ENCODE measurements at places on chromosomes 7 and 10.

GRCh38 chr10:6840766-6841165 lies 260.7 kb upstream of the PRKCQ start:
- DNase-seq, result no peak

DNA sequence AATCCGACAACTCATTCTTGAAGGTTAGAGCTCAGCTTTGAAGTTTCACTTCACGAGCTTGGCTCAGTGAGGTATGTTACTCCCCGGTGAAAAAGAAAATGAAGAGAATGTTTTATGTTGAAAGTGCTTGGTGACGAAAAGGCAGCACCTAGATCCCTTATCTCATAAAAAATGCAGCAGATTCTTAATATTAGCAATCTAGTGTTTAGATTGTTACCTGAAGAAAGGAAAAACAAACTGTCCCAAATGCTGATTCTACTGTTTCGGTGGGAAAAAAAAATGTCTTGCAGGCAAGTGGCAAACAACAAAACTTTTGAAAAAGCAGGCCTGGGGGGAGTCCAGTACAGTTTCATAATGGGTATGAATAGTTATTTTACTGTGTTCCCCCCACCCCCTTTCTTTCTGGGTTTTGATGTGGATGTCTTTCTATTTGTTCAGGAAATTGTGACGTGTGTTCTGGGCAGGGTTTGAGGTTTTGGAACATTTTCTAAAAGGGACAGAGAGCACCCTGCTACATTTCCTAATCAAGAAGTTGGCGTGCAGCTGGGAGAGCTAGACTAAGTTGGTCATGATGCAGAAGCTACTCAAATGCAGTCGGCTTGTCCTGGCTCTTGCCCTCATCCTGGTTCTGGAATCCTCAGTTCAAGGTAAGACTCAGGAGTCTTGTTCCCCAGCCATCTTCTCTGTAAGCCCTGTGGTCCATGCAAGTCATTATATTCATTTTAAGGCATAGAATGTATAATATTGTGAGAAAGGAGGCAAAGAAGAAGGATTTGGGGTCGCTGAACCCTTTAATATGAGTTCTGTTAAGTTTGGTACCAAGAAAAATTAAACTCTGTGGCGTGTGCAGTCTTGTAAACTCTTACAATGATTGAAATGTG lies at the start of gene SRGN:
TSS of gene SRGN (plus strand) at position 514 of the 881 bp plus-strand sequence. CDS start at position 569, 55 bp downstream.
- peak; percentile 53 for DNase-seq

DNA sequence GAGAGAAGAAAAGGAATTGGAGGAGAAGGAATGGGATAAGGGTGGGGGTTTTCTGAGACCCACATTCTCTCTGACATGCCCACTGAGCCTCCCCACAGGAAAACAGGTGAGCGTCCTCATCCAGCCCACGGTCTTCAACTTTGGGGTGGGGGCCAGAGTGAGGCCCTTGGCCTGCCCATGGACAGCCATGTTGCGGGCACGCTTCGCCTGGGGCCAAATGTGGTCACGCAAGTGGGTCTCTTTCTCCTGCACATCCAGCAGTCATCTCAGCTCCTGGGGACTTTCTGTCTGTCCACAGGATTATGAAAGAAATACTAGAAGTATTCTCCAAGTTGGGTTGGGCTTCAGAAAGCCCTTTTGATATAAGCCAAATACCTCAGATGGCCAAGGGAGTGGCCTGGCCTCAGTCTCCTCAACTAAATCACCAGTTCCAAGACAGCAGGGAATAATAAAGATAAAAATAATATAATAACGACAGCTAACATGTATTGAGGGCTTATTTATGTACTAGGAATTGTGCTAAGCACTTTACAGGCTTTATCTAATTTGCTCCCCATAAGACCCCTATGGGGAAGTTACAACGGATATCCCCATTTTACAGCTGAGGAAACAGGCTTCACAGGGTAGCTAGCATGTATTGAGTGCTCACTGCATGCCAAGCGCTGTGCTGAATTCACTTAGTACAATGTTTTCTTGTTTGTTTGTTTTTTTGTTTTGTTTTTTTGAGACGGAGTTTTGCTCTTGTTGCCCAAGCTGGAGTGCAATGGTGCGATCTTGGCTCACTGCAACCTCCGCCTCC lies 57.2 kb upstream of the LBX1 start:
- no peak for DNase-seq

DNA sequence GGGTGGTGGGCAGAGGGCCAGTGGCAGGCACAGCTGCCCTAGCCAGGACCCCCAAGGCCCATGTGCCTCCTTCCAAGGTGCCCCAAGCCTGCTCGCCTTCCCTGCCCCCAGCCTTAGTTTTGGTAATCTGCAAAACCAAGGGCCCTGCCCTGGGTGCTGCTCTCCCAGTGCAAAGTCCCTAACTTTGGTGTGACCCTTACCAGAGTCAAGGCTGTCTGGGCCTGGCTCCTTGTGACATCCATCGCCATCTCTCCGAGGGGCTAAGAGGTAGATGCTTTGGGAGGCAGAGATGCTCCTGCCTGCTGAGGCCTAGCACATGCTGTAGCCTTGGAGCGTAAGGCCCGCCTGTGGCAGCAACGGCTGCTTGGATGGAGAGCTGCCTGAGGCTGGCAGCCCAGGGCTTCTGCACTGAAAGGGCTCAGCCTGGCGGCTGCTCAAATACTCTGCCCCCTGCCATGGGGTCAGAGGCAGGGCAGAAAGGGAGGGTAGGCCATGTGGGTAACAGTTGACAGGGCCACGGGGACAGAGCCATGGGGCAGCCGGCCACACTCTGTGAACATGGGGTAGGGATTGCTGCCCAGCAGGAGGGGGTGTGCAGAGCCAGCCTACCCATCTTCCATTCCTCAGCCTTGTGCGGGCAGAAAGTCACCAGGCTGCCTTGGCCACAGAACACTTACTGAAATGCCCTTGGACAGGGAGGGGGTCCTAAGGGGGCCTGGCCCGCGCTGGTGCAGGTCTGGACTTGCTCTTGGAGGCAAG lies 17.9 kb upstream of the MYL7 start:
- no peak for DNase-seq

GRCh38 chr7:11252705-11253272 lies 279.1 kb downstream of the PHF14 start:
- no peak for DNase-seq

GRCh38 chr10:73843261-73843660 lies 31.1 kb downstream of the CAMK2G start:
- DNase-seq, result no peak

DNA sequence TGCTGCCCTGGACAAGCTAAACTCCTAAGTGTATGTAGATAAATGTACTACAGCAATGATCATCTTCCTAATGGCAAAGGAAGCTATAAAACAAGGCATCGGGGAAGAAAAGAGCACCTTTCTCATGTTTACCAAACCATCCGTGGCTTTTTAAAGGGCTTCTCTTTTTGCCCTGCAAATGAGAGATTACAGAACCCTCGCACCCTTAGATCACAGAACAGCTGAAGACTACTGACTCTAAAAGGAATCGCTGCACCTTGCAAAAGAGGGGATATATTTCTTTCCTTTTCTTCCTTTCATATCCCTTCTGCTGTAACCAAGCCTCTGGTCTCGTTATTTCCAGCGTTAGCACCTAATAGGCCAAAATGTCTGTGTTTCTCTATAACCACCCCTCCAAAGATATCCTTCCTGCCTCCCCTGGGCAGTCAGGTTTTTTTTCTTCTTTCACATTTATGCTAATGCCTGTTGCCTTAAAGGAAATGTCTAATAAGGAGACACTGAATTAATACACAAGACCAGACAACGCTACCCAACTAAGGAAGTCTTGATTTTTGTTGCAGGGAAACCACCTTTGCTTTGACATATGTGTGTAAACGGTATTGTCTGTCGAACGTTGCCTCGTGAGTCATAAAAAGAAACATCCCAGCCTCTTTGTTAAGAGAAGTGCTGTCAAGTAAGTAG lies 10.5 kb downstream of the ST8SIA6 start:
- DNase-seq, result no peak

DNA sequence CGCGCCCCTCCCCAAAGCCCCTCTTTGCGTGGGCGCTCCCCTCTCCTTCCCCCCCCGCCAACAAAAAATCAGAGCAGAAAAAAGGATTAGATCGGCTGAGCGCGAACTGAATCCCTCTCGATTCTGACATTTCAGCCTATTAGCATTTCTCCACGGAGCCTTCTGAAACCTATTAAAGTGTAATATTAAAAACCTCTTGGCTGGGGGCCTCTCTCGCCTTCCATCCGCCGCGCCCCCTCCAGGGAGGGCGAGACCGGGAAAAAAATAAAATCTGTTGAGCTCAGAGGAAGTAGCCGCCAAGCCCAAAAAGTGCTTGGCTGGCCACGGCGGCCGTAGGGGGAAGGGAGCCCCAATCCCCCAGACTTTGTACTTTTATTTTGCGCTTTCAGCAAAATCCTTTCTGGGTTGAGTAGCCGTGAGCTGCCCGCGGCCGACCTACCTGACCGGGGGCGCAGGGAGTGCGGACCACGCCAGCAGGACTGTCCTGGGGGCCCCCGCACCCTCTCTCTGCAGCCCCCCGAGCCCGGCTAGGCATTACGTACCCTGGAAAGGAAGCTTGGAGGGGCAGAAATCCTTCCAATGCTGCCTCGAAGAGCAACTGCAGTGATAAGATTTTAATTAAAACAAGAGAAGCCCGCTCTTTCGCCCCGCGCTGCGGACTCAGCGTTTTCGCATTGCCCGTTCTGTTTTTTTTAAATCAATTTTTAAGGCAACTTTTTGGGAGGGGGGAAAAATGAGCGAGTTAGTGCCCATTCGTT lies 1.3 kb upstream of the TNRC18 start:
- DNase-seq, result no peak

DNA sequence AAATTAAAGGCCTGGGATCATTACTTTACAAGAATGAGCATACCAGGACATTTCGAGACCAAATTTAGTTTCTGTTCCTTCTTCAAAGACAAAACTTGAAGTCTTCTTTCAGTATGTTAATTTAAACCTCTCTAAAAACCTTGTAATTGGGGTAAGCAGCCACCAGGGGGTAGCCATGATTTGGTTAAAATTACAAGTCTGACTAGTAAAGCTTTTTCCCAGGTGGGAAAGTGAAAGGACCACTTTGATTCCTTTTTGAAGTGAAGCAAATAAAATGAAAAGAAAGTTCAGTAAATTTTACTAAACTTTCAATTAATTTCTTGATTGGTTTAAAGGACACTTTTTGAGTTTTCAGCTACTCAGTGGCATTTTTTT lies 294.3 kb downstream of the BBS9 start:
- DNase-seq, result no peak

DNA sequence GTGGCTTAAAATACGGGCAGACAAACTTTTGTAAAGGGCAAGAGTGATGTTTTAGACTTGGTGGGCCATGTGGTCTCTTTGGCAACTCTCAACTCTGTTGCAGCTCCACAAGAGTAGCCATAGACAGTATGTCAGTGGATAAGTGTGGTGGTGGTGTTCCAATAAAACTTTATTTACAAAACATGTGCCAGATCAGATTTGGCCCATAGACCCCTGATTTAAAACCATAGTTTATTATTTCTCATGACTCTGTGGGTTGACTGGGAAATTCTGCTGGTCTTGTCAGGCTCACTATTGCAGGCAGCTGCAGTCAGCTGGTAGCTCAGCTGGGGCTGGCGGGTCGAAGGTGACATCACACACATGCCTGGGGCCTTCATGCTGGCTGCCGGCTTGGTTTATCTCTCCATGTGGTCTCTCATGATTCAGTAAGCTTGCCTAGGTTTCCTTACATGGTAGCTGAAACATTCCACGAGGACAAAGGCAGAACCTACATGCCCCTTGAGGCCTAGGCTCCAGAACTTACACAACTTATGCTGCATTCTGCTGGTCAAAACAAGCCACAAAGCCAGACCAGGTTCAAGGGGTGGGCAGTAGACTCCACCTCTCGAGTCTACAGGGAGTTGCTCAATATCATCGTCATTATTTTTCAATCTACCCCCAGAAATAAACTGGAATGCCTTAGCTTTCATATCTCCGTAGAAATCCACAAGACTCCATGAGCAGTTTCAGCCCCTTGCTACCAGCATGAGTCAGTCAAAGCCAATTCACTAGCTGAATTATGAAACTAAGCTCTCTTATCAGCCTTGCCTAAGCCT lies 245.7 kb downstream of the WDR11 start:
- DNase-seq, result no peak

- DNase-seq, result no peak
Observed at GRCh38 chr10:133141958-133142340, 18.1 kb upstream of the KNDC1 start.

- DNase-seq, result no peak
Observed at GRCh38 chr7:123437447-123437995, 96.9 kb downstream of the IQUB start.

DNA sequence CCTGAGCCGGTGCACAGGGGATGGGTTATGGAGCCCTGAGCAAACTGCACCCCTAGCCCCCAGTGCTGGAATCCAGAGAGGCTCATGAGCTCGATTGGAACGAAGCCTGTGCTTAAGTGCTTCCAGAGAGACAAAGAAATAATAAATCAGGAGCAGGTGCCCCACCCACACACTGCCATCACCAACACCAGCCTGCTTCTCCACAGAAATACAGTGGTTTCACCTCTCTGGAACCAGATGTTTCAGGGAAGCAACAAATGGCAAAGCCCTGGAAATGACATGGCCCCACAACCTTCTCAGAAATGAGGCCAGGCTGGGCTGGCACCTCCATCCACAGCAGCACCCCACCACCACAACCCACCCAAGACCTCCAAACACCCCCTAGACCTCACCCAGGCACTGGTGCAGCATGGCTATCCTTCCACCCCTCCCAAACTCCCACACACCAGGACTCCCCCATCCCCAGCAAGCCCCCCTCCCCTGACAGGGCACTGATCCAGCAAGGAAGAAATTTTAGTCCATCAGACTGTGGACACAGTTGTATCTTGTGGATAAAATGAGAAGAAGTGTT lies 4.1 kb upstream of the SLC18A3 start:
- DNase-seq, result peak; percentile 7

DNA sequence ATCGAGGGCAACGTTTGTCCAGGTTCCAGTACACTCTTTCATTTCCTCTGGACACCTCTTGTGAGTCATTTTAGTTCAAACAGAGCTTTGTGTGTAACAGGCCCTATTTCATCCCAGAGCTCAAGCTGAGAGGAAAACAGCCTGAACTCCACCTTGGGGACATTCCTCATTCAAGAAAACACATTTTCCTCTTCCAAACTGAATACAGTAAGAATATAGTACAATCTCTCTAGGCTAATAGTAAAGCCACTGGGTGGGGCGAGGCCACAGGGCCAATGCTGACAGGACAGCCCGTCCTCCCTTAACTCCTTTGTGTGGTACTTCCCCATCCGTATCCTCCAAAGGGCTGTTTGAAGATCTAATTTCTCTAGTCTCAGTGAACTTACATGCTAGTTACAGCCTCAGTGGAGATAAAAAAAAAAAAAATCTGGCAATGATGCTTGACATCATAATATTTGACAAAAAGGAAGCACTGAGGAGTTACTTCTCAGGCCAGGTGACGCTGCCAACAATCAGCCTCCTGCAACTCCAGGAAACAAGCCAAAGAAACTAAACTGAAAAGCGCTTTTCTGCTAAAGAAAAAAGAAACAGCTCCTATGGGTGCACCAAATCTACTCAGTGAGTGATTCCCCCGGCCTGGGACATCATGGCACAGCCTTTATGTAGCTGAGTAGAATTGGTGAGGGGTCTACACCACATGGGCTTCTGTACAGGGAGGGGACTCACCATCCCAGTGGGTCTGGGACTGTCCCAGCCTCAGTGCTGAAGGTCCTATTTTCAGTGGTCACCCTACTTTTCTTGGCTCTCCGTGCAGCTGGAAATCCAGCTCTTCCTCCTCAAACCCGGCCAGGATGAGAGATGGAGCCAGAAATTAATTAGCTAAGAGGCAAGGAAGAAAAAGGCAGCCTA lies 238.2 kb upstream of the NEBL start:
- DNase-seq, result no peak

Data from activated CD4-positive, CD25-positive, alpha-beta regulatory T cell treated with anti-CD3 and anti-CD28 coated beads, Interleukin-2, amount 50 U/mL, for 72 hours (primary cell).